ENCODE measurements at places on chromosomes 1 and 21.

DNA sequence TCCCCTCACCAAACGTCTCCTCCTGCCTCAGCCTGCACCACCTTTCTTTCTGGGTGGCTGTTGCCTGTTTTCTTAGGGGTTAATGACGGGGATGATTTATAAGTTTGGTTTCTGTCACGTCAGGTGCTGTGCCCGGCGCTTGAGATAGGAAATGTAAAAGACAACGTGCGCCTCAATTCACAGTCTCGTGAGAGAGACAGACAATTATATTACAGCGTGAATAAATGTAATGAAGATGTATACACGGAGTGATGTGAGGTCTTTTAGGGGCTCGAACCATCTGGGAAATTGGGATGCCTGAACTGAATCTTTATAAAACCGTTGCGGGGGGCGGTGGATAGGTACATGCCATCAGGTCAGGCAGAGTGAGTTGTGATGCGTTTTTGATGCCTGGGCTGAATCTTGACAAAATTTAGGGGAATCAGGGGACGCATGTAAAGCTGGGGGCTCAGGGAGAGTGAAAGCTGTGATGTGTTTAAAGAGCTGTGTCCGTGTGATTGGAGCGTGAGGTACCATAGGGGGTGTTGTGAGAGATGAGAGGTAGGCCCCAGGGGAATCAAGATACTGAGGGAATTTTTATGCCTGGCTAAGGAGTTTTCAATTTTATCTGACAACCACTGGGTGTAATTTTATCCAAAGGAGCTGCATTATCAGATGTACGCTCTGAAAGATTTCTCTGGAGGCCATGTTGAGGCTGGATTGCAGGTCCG lies 831 bp downstream of the TIPRL start:
- no peak for DNase-seq

GRCh38 chr1:180594723-180595122 lies 36.0 kb downstream of the OVAAL start:
- DNase-seq = no peak

GRCh38 chr1:74824497-74825107 lies 91.7 kb downstream of the TYW3 start:
- DNase-seq = no peak

DNA sequence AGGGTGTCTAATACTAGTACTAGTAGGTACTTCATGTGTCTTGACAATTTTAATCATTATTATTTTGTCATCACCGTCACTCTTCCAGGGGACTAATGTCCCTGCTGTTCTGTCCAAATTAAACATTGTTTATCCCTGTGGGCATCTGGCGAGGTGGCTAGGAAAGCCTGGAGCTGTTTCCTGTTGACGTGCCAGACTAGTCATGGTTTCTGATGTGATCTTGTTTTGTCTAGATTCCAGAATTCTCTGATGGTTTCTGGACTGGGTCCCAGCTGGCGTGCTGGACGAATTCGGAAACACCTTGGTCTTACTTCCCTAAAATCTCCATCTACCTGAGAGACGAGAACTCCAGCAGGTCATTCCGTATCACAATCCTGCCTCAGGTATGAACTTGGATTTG lies 66.1 kb upstream of the FAM3B start:
- no peak for DNase-seq

DNA sequence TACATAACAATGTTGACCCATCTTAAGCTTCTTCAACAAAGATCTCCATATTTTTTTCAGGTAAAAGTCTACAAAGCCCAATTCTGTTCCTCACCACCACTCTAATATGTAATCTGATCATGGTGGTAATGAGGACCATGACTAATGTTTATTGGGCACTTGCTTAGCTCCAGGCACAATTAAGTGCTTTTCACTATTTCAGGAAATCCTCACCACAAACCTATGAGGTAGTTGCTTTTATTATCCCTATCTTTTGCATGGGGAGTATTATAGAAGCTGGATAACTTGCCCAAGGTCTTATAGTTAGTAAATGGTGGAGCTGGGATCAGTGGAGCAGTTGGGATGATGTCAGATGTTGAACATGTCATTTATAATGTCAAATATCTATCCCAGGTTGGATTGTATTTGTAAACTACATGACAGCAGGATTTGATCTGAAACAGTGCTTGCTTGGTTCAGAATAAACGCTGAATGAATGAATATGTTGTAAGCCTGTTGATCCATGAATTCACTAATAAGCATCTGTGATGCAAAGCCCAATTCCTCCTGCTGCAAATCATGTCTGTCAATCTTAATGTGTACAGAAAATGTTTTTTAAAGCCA lies 283.3 kb upstream of the ST6GALNAC5 start:
- DNase-seq = no peak

DNA sequence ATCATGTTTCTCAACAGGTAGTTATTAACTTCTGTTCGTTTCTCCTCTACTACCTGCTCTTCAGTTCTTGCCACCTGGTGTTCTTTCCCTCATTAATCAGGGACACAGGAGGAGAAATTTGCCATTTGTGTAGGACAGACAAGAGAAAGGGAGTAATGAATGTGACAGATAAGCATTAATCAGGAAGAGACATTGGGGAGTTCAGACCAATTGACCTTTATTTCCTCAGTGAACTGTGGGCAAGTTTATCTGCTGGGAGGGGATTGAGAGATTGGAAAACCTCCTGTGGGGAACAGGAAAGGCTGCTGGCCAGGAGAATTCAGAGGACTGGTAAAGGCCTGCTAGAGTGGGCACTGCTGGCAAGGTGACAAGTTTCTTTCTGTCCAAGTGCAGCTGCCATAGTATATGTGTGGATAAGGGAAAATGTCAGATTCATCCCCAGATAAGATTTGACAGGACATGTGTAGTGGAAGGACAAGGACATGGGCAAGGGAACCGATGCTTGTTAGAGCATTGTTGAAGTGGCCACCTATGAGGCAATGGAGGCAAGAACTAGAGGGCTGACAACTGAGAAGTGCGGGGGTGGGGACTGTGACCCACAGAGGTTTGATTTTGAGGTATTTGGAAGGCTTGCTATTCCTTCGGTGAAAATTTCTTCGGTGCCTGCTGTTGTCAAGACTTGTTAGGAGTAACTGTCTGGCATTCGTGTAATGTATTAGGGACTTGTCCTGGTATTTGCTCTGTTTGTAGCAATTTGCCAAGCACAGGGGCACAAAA lies 12.6 kb downstream of the SZT2 start:
- DNase-seq = no peak

GRCh38 chr1:81811757-81812371 lies 11.1 kb downstream of the ADGRL2 start:
- no peak for DNase-seq

DNA sequence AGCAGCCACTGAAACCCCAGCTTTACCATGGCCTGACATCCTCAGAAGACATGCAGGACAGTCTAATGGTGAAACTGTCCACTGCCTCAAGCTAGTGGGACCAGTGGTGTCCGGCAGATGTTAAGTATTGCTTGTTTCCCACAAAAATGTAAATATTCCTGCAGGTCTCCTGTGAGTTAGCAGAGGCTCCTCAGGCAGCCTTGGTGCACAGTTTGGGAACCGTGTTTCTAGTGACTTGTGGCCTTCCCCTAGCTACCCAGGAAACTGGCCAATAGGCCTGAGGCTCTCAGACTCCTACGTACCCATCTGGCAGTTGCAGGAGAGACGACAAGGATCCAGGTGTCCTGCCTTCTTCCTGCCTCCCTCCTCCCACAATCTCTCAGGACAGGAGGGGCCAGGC lies 142.4 kb downstream of the CAMTA1 start:
- no peak for DNase-seq

- no peak for DNase-seq
Measured at GRCh38 chr1:172727956-172728603, 69.2 kb downstream of the FASLG start.

DNA sequence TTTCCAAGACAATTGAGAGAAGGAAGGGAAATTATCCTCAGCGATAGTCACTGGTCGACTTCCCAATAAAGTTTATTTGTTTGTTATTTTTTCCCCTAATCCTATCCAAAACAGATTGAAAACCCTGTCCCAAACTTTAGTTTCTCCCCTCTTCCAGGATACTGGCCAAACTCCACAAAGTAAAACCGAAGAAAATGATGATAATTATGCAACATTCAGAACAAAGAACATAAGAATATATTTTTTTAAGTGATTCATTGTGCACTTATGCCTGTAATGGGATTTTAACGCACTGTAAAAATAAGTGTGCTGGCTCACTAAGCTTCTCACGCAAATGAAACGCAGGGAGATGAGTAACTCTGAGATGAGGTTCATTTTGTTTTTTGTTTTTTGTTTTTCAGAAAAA lies 6.0 kb downstream of the GLIS1 start:
- no peak for DNase-seq

GRCh38 chr1:79052829-79053449 lies 46.4 kb upstream of the ADGRL4 start:
- DNase-seq = no peak

- DNase-seq = no peak
Measured at GRCh38 chr1:205211839-205212536, 486 bp upstream of the DSTYK start.

- no peak for DNase-seq
Measured at GRCh38 chr1:160219062-160219929, 14.1 kb downstream of the PEA15 start.

- no peak for DNase-seq
Measured at GRCh38 chr1:198598796-198599321, 40.0 kb upstream of the PTPRC start.

- DNase-seq = no peak
Measured at GRCh38 chr1:236016782-236017400, 48.0 kb downstream of the NID1 start.

- no peak for DNase-seq
Measured at GRCh38 chr1:156781585-156782186, 14.4 kb downstream of the PRCC start.

GRCh38 chr1:37764888-37765441 lies at the start of gene EPHA10:
TSS of gene EPHA10 (minus strand) at chr1:37765120. CDS start at chr1:37765066, 54 bp downstream.
- no peak for DNase-seq

- no peak for DNase-seq
Measured at GRCh38 chr1:150179867-150180266, 30.2 kb downstream of the PLEKHO1 start.

- no peak for DNase-seq
Measured at GRCh38 chr1:1758692-1759455, 19.4 kb downstream of the NADK start.

GRCh38 chr1:61089338-61089737 lies 7.0 kb downstream of the NFIA start:
- DNase-seq = no peak

- DNase-seq = no peak
Measured at GRCh38 chr1:170265234-170265633, 119.5 kb downstream of the NTMT2 start.

- no peak for DNase-seq
Measured at GRCh38 chr1:20634065-20634593, 871 bp downstream of the PINK1 start.

DNA sequence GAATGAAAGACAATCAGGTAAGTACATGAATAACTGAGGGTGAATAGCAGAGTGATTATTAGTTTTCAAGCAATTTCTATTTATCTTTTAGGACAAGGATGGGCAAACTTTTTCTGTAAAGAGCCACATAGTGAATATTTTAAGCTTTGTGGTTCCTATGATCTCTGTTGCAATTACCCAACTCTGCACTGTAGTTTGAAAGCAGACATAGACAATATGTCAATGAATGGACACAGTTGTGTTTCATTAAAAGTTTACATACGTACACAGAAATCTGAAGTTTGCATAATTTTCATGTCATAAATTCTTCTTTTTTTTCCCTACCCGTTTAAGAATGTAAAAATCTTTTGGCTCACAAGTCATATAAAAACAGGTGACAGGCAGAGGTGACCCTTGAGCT lies 71.4 kb downstream of the ZNF281 start:
- DNase-seq = no peak

DNA sequence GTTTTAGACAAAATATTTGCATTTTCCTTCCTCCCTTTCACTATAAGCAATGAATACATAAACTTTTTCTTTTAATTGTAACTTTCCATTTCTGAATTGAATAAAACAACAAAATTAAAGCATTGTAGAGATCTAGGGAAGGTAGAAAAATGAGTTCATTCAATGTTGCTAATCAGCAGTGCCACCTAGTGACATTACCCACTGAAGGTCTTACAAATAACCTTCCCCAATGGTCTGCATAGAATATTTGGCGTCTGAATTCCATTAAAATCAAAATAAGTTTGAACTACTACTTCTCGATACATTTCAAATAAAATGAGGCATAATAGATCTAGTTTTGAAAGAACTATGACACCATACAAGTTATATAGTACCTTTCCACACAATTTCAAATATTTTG lies 19.6 kb downstream of the FH start:
- no peak for DNase-seq

DNA sequence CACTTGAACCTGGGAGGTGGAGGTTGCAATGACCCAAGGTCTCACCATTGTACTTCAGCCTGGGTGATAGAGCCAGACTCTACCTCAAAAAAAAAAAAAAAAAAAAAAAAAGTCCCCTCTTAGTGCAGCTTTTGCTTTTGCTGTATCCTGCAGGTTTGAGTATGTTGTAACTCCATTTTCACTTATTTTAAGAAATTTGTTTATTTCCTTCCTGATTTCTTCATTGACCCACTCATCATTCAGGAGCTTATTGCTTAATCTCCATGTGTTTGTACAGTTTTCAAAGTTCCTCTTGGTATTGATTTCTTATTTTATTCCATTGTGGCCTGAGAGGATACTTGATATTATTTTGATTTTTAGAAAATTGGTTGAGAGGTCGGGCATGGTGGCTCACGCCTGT lies 50.9 kb upstream of the AK4 start:
- DNase-seq = no peak

DNA sequence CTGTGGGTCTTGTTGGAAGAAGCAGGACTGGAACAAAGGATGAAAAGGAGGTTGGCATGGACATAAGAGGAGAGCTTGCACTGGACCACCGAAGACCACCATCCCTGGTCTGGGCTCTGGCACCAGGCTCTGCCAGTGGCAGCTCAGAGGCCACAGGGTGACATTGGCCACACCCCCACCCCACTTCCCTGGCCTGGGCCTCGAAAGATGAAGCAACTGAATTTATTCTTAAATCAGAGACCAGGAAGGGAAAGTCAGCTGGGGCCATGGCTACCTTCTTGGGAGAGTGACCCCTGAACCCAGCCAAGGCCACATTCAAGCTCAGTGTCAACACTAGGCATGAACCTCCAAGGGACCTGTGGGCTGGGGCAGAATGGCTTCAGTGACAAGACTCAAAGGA lies 4.0 kb downstream of the KLHDC7A start:
- DNase-seq = no peak

GRCh38 chr1:53296117-53296749 lies 31.6 kb downstream of the LRP8 start:
- DNase-seq = no peak

- DNase-seq = no peak
Measured at GRCh38 chr1:18667333-18667732, 36.7 kb downstream of the PAX7 start.

GRCh38 chr21:26966649-26967061 lies 233 bp downstream of the ADAMTS5 start:
- DNase-seq = no peak

GRCh38 chr1:64553285-64553684 lies 83.4 kb downstream of the CACHD1 start:
- no peak for DNase-seq

Data from effector CD4-positive, alpha-beta T cell (primary cell).